ENCODE measurements at places on chromosomes 6 and 20.

- no peak for DNase-seq
Observed at GRCh38 chr6:16006681-16007080, 122.2 kb upstream of the MYLIP start.

- DNase-seq, result no peak
Observed at GRCh38 chr20:51359401-51359800, 183.1 kb downstream of the NFATC2 start.

DNA sequence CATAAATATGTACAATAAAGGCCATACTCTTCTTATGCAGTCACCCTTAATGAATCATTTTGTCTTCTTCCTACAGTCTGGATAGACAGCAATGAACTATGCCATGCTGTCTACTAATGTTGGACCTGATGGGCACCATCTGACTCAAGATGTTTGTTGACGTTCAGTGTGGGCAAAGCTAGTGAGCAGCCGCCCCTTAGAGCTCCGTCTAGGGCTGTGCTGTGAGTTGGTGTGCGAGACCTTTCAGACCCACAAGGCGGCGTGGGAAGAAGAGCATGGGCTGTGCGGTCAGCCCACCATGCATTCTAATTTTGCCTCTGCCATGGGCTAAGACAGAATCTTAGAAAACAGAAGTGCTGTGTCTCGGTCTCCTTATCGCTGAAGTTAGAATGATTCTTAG, 829.4 kb downstream of the QKI start:
- DNase-seq, result no peak

DNA sequence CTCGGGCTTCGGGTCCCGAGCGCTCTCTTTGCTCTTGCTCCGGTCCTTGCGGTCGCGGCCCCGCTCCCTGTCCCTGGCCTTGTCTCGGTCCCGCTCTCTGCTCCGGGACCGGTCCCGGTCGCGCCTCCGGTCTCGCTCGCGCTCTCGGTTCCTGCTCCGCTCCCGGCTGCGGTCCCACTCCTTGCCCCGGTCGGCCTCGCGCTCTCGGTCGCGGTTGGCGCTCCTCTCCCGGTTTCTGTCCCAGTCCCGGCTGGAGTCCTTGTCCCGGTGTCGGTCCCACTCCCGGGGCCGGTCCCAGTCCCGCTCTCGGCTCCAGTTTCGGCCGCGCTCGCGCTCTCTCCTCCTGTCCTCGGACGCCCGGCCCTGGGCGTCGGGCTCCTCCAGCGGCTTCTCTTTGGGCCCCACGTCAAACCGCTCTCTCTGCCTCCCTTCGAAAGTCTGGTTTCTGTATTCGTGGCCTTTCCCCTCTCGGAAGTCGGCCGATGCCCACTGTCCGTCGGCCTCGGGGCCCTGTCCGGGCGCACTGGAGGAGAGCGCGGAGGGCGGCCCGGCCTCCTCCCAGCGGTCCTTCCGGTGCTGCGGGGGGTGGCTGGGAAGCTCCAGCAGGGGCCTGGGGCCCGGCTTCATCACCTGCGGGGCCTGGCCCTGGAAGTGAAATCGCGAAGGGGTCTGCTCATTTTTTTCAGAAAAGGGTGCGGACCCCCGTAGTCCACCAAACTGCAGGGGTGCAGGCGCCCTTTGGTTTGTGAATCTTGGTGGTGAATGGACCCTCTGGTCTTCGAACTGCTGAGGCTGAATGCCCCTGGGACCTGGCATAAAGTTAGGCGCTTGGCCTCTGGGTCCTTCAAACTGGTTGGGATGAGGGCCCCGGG, 17.9 kb upstream of the TCFL5 start:
- DNase-seq, result no peak

GRCh38 chr6:32082478-32082877, 26.7 kb downstream of the TNXB start:
- no peak for DNase-seq

GRCh38 chr20:47326658-47327268, 29.7 kb downstream of the ZMYND8 start:
- DNase-seq, result peak; percentile 52
